SHP77 treated with DMSO at 0.1 percent for 48 hours (cell line): ENCODE measurements at places on chromosomes 1 and 21.

DNA sequence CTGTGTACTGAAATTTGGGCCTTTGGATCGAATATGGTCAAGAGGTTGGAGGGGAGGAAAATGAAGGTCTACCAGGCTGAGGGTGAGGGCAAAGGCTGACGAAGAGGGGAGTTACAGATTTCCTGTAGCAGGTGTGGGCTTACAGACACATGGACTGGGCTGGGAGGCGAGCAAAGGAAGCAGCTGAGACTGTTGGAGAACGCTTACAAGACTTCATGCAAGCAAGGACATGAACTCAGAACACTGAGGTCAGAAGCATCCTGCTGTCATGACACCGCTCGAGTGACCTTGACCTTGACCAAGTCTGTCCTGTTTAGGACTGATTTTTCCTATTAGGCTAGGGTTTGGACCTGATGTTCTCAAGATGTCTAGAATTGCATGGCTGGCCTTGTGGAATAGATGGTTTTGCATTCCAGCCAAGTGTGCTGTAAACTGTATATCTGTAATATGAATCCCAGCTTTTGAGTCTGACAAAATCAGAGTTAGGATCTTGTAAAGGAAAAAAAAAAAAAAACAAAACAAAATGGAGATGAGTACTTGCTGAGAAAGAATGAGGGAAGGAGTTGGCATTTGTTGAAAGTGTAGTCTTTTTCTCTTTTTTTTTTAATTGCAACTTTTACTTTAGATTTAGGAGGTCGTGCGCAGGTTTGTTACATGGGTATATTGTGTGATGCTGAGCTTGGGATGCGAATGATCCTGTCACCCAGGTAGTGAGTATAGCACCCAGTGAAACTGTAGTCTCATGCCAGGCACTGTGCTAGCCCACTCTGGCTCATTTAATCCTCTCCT, 5.8 kb downstream of the ELF3 start:
- DNase-seq, result no peak

GRCh38 chr1:66943361-66943969, 18.7 kb downstream of the MIER1 start:
- no peak for DNase-seq

GRCh38 chr1:183630748-183631147, 4.8 kb downstream of the ARPC5 start:
- no peak for DNase-seq

- no peak for DNase-seq
Observed at GRCh38 chr1:147719711-147720225, 40.6 kb downstream of the GJA5 start.

DNA sequence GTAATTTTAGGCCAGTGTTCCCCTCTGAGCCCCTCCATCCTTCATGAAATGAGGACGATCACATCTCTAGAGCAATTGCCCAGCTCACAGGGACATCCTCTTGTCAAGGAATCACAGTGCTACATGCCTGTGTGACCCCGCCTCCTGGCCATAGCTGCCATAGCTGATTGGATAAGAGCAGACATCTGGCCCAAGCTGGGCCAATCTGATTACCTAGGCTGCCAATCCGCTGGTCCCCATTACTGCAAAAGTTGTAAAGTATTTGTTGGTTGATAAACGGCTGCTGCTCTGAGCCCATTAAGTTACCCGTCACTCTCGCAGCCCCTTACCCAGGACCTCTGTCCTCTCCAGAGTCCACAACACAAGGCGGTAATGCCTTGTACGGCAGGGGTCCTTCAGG, 8.3 kb downstream of the NT5C1A start:
- DNase-seq, result no peak

GRCh38 chr1:999725-1000356, at the start of gene HES4:
Gene HES4 (minus strand): TSS chr1:1000097. CDS start chr1:999973, 124 bp downstream.
- DNase-seq, result no peak

DNA sequence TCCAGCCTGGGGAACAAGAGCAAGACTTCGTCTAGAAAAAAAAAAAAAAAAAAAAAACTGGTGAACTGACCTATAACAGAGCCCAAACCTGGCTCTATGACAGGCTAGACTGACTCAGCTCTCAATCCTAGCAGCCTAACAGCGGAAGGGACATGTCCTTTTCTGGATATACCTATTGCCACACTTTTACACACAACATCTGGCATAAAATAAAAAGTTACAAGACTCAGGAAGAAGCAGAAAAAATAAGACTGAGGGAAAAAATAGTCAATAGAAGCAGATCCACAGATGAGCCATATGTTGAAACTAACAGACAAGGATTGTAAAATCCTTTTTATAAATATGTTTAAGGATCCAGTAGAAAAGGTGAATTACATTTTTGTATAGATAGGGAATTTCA, 57.5 kb upstream of the IPO9 start:
- DNase-seq, result no peak

GRCh38 chr1:39159224-39160036, 45.1 kb upstream of the MACF1 start:
- no peak for DNase-seq

GRCh38 chr1:147504801-147505311, 36.4 kb upstream of the BCL9 start:
- DNase-seq, result peak; percentile 85

GRCh38 chr1:21192871-21193270, 16.2 kb upstream of the EIF4G3 start:
- no peak for DNase-seq

GRCh38 chr1:163565166-163565565, 243.4 kb downstream of the NUF2 start:
- no peak for DNase-seq

DNA sequence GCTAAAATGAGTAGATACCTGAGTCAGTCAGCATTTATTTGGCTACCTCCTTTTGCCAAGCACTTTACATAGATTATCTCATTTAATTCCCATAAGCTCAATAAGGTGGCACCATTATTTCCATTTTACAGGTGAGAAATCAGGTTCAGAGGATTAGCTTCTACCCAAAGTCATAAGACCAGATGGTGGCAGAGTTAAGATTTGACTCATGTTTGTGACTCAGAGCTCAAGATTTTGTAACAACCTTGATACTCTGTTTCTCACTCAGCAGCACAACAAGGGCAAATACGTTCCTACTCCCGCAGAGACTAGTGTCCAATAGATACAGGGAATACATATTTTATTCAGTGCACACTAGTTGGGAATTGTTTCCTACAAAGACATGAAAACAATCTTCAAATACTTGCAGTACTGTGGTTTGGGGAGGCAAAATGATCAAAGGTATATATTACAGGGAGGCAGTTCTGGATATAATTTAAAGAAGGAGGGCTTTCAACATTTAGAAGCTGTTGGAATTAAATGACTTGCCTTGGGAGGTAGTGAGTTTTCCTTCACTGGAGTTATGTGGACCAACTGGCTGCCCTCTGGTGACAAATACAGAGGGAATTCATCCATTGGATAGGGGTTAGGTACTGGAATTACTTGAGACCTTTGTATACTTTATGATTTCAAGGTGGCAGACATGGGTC, 3.6 kb downstream of the LEPR start:
- DNase-seq, result no peak

DNA sequence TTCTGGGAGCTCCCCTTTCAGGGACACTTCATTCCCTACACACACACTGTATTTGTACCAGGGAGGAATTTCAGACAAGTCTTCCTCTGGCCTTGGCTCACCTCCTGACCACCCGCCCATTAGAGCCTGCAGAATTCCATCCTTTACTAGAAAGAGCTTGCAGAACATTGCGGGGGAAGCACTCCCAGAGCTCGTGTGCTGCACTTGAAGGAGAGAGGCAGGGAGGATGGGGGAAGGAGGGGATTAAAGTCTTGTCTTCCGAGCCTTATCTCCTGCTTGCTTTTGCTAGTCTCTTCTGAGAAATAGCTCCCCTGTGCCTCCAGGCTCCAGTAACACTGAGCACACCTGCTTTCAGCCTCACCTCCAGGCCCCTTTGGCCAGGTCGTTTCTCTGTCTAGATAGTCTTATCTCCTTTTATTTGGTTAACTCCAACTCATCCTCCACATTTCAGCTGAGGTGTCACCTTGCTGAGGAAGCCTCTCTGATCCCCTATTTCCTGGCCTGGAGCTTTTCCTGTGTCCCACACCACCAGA, 62.0 kb downstream of the PCNX2 start:
- no peak for DNase-seq

GRCh38 chr1:116763787-116764465, 9.7 kb downstream of the CD2 start:
- no peak for DNase-seq

DNA sequence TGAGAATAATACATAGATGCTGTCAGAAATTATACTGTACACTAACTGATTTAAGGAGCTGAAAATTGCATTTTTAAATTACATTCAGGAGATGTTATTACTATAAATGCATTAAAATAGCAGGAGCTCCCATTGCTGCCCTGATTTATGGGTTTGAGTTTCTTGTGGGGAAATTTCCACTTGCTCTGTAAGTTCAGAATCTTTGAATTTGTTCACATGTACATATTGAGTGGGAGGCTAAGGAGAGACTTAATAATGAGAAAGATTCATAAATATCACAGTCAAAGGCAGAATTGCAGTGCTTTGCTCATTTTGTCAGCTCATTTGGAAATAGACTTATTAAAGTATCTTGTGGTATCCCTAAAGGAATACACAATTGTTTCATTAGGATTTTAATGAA, 170.3 kb downstream of the OLFM3 start:
- DNase-seq, result no peak

- no peak for DNase-seq
Observed at GRCh38 chr1:208977012-208977411, 606.5 kb upstream of the CAMK1G start.

GRCh38 chr1:91851130-91852010, 34.6 kb downstream of the TGFBR3 start:
- peak; percentile 36 for DNase-seq

- no peak for DNase-seq
Observed at GRCh38 chr21:41425588-41425953, 468 bp upstream of the MX1 start.

DNA sequence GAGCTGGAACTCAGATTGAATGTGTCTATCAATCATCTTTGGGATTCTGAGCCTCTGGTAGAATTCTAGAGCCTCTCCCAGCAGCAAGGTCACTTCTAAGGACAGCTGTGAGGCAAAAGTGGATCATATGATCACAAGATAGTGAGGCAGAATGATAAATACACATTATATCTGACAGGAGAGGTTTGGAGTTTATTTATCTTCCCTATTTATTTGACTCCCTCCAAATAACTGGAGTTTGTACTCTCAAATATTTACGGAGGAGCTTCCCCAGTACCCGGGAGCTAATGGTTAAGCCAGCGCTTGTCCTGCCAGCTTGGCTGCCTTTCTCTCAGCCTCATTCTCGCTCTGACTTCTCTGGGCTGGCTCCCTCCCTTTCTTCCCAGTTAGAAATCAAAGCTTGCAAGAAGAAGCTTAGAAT, 2.3 kb downstream of the HMGCS2 start:
- no peak for DNase-seq

- DNase-seq, result no peak
Observed at GRCh38 chr1:66637146-66637545, 103.2 kb downstream of the SGIP1 start.

DNA sequence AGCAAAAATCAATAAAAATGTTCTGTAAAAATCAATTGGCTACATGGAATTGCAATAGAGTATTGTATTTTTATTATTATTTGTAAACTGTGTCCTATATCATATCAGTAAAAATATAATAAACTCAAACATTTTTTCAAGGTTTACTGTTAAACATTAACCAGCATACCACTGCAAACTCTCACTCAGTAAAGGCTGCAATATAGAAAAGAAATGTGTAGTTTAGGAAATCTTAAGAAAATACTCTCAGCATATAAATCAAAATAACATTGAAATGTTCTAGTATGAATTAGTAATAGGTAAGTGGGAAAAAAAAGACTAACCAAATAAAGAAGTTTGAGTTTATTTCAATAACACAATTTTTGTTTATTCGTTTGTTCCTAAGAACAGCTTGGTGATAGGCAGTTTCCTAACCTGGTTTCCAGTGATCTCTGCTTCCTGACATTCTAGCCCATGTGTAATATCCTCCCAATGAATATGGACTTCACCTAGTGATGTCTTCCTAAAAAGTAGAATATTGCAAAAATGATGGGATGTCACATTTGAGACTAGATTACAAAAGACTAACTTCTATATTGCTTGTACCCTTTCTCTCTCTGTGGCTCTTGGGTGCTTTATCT, 870.1 kb downstream of the BRINP3 start:
- no peak for DNase-seq

DNA sequence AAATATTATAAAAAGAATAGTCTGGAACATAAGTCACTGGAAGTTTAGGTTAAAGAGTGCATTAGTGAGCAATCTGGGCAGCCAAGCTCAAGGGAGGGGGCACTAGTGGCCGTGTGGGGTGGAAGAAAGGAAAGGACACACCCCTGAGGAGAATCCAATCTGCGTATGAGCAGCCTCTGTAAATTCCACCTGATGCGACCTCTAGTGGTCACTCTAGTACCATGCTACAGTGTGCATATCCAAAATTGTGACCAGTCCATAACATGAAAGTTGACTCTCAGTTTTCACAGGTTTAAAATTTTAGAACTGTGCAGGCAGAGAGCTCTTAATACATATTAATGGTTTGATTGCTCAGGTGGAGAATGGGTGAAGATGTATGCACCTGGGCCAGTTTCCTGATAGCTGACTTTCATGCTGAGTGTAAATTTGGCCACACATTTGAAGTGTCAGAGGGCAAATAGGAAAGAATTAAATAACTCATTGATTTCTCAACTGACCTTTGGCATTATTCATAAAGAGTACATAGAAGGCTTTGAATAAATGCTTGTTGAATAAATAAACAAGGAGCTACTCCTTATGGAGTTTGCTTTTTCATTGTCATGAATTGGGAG, 105.9 kb upstream of the C21orf91 start:
- no peak for DNase-seq
